Gastrocnemius medialis (tissue), 4 donors: ENCODE measurements at places on chromosomes 2 and 18. TPM values are rescaled to one million over a fixed set of nuclear protein-coding genes. Genes with fewer than 3 reads are reported as not detected.

- no peak for DNase-seq
Observed at GRCh38 chr18:573385-573784, 6.8 kb upstream of the CETN1 start.

DNA sequence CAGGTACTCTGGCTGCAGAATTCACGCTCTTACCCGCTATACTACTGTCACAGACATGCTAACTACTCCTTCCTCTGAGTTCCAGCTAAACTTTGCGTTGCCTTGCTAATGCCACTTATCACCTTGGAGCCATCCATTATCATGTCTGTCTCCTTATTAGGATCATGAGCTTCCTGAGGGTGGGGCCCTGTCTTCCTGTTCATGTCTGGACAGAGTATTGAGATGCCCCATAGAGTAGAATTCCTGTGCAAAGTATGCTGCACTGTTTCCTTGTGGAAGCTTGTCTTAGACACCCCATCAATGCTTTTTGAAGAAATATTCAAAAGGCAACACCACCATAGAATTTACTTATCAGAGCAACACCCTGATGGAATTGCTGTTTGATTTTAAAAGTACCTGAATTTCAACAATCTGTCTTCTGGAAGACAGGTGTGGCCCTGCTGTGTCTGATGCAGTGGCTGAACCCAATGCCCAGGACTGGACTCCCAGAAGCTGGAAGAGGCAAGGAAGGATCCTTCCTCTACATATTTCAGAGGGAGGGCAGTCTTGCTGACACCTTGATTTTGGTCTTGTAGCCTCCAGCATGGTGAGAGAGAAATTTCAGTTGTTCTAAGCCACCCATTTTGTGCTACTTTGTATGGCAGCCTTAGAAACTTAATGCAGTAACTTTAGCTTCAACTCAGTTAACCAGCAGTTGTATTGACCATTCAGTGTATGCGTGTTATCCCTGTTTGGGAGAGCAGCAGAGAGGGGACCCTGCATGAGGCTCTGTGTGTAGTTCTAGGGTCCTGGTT, 5.6 kb downstream of the LAMA3 start:
- no peak for DNase-seq

DNA sequence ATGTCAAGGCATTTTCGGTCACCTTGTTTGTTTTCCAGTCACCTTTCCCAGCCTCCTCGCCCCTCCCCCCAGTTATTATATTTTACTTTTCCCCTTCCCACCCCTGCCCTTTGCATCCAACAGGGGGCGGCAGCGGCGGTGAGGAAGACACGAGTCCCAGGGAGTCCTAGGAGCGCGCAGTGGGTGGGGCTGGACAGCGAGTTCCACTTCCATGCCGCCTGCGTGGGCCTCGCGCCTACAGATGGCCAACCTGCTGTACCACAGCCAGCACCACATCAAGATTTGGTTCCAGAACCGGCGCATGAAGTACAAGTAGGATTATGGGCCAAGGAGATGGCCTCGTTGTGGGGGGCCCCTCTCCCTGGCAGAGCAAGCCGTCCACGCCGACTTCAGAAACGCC, 37.2 kb upstream of the EVA1A start:
- DNase-seq, result no peak

DNA sequence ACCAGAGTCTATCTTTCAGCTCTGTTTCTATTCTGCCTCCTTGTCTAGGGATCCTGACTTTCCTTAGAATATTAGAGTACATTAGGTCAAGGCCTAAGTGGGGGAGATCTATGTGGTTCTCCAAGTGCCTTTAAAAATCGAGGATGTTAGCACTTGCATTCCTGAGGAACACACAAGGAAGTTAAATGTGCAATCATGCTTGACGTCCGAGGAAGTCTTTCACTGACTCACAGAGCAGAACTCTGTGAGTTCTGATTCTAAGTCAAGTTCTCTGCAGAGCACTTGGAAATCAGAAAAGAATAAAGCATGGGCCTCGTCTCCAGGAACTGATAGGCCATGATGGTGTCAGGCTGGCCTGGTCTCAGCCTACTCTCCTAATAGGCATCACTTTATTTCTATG, 17.2 kb downstream of the FHOD3 start:
- DNase-seq, result no peak

- DNase-seq, result no peak
Observed at GRCh38 chr2:44450806-44451205, 89.1 kb downstream of the CAMKMT start.

DNA sequence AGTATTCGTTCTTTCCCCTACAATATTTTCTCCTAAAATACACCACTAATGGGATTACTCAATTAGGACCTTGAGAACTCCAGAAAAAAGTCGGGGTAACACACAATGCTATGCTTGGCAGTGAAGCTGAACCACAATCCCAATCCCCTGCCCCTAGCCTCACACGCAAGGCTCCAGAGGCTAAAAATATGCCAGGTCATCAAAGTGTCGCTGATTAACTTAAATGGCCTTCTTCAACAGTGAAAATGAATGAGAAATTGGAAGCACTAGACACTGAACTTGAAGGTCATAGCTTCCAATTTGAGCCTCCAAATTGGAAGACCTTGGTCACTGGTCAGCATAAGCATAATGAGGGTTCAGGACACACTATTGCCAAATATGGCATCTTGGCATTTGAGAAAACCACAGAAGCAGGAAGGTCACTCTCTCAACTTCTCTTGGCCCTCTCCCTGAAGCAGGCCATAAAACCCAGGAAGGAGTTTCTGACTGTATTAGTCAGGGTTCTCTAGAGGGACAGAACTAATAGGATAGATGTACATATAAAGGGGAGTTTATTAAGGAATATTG, 86.0 kb upstream of the SATB2 start:
- no peak for DNase-seq

DNA sequence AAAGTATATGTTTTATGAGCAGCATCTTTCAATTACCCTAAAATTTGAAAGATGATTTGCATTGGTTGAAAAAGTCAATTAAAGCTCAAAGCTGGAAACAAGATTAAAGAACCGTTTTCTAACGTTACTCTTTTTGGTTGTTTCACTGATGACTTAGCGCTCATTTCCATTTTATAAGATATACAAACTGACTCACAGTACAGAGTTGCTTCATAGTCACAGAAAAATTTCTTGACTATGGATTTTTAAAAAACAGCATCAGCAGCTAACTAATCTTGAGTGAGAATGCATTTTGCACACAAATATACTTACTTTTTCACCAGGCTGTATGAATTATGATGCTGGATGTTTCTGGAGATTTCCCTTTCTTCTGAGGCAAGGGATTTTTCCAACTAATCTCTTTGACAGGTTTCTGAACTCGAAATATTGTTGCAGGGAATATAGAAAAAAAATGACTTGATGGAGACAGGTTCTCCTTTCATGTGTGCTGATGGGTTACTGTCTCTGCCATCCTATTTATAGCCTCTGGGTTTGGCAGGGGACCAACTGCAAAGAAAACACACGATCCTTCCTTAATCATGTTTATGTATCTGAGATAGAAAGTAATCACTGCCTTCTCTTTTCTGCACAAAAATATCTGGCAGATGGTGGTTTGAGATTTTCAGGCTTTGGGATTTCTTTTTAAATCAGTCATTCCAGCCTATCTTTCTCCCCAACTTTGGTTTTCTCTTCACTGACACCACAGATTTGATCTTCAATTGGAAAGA, 129.4 kb upstream of the DAPL1 start:
- no peak for DNase-seq

- no peak for DNase-seq
Observed at GRCh38 chr2:205924676-205925075, 161.3 kb downstream of the INO80D start.

DNA sequence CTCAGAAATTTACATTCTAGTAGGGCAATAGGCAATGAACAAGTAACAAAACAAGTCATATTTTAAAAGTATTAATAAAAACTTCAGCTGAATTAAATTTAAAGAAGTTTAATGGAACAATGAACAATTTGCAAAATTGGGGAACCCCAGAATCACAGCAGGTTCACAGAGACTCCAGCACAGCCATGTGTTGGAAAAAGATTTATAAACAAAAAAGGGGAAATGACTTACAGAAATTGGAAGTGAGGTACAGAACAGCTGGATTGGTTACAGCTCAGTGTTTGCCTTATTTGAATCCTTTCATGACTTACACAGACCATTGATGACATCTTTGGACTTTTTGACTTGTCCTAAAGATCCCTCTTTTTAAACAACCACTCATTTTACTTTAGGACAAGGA, 179.9 kb upstream of the SCN7A start:
- no peak for DNase-seq

DNA sequence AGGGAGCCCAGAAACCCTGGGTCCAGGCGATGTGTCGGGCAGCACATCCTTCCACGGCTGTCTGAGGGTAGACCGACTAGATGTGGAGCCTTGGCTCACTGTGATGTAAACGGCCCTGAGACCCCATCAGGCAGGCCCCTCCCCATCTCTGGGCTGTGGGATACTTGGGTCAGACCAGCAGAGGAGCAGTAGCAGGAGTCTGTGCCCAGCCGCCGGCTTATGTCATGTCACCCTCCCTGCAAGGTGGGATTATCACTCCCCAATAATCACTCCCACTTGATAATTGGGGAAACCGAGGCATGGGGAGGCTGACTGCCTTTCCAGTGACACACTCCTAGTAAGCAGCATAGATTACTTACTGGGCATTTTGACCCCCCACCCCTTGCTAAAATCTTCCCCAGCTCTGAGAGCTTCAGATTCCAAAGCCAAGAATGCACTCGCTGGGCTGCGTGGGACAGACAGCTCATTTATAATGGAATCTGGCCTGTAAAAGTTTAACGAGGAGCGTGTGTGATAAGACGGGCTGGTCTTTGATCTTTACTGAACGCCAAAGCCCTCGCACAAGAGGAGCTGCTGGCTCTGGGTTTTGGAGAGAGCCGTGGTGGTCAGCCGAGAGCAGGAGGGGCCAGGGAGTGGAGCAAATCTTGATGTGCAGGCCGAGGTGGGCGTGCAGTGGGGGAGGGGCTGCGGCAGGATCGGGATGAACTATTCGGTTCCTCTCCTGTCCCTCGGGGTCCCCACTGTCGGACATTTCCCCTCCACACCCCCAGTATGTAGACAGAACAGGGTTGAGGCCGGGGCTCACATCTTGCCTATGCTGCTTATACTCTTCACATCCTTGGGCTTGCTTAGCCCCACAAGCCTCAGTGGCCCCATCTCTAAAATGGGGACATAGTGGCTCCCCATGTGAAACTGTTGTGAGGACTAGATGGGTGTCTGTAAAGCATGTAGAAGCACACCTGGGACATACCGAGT, 200.0 kb downstream of the GLI2 start:
- DNase-seq, result no peak

GRCh38 chr2:112618383-112618782, 27.4 kb upstream of the SLC20A1 start:
- DNase-seq, result no peak

GRCh38 chr2:161905389-161906046, 168.5 kb downstream of the DPP4 start:
- no peak for DNase-seq

DNA sequence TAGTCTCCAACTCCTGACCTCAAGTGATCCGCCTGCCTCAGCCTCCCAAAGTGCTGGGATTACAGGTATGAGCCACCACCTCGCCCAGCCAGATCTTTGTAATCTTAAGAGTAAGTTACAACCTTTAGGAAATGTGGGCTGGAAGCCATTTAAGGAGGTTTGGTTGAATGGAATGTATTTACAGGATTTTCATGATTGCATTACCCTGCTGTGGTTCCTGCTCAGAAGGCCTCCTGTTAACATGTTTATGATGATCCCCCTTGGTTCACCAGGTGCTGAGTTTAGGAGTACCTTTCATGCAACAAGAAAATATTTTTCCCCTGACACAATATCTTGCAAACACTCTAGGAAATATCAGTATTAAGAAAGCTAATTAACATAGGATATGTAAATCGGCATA, 187.4 kb upstream of the SH3BP4 start:
- no peak for DNase-seq

GRCh38 chr2:35468245-35468644, 887.3 kb upstream of the CRIM1 start:
- DNase-seq, result no peak

- DNase-seq, result no peak
Observed at GRCh38 chr2:39642051-39642718, 23.5 kb upstream of the TMEM178A start.

GRCh38 chr18:9348079-9348671, 13.6 kb downstream of the TWSG1 start:
- DNase-seq, result no peak

The CABYR gene
- total RNA-seq, result not detected

The SH3BP4 gene
- total RNA-seq, result 36.9 TPM

The IL18RAP gene
- not detected for total RNA-seq

The CDH2 gene
- total RNA-seq, result 0.62 TPM
